ENCODE measurements at places on chromosomes 1 and 21.
A peak's percentile ranks its signal among the peaks of the same experiment; 100 is the strongest.

GRCh38 chr1:93079685-93080141 is 630 bp downstream of the MTF2 start:
- DNase-seq = no peak

GRCh38 chr1:207804721-207805468 is 53.0 kb downstream of the CD46 start:
- DNase-seq = no peak

- no peak for DNase-seq
Measured at GRCh38 chr1:35762141-35762540, 7.6 kb downstream of the CLSPN start.

DNA sequence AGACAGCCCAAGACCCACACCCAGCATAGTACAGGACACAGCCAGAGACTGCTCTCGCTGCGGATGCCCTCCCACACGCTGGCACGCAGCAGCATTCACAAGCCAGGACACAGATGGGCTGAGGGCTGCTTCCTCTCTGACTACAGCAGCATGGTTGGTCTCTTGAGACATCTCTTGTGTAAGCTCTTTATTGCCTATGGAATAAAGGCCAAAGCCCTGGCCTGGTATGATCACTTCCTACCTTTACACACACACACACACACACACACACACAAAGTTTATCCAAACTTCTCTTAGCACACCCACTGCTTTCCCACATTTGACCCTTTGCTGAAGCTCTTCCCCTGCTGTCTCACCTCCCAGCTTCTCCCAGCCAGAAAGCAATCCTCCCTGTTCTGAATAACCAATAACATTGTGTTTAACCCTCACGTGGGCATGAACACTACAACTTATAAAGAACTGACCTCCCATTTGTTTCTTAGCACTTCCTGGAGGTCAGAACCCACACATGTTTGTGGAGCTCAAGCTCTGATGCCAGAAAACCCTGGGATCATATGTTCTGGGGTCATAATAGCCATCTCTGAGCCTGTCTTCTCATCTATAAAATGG is 1.2 kb upstream of the LUZP1 start:
- DNase-seq = peak; percentile 36

DNA sequence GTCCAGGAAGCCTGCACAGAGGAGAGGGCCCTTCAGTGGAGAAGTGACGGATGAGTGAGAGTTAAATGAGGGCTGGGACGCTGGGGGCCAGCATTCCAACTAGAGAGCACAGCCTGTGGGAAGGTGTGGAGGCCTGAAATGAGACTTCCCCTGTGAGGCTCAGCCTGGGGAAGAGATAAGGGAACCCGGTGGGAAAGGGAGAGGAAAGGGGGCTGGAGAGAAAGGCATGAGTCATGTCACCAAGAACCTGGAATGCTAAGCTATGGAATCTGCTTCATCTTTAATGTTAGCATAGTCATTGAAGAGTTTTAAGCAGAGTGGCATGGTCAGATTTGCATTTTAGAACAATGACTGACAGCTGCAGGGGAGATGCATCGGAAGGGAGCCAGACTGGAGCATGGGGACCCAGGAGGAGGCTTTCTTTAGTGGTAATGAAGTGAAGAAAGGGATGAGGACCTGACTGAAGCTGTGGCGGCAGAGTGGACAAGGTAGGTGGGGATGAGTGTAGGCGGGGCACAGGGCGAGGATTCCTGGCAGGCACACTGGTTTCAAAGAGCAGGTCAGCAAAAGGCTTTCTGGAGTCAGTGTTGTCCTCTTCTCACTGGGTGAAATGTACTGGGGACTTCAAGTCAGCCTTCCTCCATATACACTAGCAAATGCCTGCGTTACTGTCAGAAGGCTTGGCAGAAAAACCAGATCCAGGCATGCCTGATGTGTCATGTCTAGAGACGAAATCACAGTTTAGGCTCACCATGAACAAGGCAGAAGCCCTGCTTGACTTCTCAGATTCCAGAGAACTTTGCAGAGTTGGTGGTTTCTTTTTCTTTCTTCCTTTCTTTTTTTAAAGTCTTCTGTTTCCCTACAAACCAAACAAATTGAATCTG is 8.0 kb downstream of the RGL1 start:
- DNase-seq = no peak

DNA sequence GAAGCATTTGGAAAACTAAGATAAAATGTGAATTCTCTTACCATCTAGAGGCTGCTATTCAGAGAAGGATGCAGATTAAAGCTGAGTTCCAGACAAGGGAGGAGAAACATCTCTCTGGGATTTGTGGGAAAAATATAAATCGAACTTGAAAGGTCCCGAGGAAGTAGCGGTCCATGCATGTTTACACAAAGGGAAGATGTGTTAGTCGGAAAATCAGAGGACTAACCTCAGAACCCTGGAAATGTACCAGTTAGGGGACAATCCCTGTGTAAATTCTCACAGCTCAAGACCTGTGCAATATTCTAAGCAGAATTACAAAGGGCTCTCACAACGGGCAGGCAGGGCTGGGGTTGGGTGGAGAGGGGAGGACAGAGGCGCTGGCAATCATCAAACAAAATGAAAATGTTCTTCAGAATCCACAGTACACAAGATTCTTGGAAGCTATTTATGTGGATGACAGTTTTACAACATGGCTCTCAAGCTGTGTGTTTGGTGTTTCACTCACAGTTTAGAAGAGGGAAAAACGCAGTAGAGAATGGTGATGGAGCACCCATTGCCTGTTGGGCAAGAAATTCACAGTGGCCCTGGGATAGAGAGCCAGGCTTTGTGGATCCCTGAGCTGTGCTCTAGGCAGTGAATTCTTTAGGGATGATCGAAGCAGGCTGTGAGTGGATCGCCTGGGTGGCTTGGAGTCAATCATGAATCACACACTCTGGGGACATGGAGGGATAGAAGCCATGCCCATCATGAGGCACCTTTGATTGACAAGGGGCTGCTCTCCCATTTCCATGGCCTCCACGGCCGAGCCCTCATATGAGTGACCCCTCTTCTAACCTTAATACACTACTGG is 47.6 kb downstream of the KCNJ6 start:
- DNase-seq = no peak

DNA sequence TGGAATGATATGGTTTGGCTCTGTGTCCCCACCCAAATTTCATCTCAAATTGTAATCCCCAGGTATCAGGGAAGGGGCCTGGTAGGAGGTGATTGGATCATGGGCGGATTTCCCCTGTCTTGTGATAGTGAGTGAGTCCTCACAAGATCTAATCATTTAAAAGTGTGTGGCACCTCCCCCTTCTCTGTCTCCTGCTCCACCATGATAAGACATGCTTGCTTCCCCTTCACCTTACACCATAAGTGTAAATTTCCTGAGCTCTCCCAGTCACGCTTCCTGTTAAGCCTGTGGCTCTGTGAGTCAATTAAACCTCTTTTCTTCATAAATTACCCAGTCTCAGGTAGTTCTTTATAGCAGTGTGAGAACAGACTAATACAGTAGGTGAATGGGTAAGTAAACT is 109.3 kb downstream of the DMRTB1 start:
- DNase-seq = no peak

DNA sequence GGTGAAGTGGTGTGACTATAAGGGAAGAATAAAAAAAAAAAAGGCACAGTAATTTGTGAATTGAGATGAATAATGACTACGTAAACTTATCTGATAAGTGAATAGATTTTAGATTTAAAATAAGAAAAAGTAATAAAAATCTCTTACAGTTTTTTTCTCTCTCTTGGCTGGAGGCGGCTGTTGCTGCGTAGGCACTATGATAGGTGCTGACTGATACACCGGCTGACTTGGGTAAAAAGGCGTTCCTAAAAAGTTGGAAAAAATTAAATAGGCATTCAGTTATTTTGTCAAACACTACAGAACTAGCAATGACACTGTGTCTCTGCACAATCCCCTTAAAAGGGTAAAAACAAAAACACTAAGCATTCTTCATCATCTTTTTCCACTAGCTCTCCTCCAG is 185.7 kb upstream of the HP1BP3 start:
- no peak for DNase-seq

DNA sequence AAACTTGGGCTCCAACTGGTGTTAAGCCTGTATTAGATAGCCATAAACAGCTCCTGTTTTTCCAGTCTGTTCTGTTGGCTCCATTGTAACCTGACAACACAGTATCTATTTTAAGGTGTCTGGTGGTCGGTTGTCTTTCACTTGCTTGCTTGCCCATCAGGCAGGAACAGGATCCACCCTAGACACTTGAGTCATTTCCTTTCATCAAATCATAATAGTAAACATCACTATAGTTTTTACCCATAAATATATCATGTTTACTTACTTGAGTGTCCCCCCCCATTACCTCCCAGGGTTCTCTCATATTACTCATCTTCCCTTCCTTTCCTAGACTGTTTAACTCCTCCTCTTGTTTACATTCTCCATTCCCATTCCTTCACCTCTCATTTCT is 2.9 kb downstream of the DDI2 start:
- DNase-seq = no peak

DNA sequence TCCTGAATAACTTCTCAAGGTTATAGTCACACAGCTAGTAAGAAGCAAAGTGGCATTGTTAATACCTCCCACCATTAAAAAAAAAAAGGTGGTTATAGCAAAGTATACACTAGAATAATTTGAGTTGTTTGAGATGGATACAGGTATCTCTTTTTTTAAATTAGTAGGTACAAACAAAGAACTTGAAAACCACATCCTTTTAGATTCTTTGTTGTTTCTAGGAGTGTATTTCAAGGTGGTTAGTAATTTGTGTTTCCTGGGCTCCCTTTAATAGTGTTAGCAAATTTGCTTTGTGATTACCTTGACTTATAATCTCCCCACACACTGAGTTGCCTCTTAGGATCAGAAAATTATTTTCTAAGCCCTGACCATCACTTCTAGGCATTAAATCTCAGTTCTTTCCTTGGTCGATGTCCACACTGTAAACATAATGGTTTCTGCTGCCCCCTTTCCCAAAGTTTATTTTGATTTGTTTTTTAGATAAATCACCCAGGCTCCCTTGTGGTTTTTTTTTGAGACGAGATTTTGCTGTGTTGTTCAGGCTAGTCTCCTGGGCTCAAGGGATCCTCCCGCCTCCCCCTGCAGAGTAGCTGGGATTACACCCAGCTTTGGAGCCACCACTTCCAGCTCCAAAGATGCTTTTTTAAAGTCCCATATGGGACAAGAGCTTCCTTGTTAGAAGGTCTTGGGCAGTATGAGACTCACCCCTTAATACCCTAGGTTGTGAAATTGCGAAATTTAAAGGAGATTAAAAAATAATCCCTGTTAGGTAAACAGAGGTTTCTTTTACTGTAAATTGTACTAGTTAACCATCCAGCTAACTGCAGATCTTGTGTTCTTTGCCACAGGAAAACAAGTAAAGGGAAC is 6.2 kb downstream of the AKIRIN1 start:
- DNase-seq = no peak

DNA sequence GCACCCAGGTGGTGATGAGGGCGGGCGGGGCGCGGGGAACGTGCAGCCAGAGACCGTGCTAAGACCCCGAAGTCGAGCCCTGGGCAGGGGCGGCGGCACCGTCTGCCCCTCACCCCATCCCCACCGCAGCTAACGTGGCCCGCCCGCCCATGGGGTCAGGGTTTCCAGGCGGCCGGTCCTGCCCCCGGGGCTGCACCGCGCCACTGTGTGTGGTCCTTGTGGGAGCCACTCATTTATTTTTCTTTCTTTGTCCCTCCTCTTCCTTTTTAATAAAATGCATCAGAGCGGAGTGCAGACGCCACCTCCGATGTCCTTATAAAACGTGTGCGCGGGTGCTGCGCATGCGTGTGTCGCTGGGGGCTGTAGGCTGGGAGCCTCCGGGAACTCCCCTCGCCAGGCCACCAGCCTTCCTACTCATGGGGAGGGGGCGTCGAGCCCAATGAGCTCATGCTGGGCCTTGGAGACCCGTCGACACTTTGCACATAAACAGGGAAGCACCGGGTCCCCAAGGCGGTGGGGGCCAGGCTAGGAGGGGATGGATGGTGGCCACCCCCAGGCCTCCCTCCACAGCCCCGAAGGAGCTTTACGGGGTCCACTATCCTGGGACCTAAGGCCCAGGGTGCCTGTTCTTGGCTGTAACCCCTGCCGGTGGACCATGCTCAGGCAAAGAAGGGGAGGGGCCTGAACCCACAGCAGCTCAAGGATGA is 59.9 kb downstream of the WNT9A start:
- DNase-seq = no peak

GRCh38 chr1:161973924-161974845 is 49.5 kb downstream of the OLFML2B start:
- no peak for DNase-seq

DNA sequence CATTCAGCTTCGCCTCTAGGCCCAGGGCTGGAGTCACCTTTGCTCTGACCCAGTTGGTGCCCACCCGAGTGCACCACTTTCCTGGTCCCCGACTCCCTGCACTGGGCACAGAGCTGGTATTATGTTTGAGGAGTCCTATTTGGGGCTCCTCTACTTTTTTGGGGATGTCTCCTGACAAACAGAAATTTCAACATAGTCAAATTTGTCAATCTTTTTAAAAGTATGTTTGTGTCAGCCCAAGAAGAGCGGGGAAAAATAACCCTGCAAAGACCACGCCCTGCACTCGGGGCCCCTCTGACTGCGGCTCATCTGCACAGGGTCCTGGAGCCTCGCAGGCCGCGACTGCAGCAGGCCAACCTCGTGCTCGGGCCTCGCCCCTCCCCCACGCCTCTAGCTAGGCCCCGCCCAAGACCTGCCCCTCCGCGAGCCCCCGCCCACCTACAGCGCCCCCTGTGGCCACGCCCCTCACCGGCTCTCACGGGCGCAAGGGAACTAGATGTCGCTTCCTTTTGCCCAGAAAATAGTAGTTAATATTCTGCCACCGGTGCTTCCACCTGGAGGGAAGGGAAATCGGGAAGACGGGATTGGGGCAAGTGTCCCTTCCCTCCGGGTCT is 11.4 kb downstream of the FAM229A start:
- DNase-seq = peak; percentile 24

- peak; percentile 33 for DNase-seq
Measured at GRCh38 chr1:39898648-39899603, 2.8 kb downstream of the MYCL start.

GRCh38 chr1:190809312-190809711 is 331.6 kb upstream of the BRINP3 start:
- no peak for DNase-seq

DNA sequence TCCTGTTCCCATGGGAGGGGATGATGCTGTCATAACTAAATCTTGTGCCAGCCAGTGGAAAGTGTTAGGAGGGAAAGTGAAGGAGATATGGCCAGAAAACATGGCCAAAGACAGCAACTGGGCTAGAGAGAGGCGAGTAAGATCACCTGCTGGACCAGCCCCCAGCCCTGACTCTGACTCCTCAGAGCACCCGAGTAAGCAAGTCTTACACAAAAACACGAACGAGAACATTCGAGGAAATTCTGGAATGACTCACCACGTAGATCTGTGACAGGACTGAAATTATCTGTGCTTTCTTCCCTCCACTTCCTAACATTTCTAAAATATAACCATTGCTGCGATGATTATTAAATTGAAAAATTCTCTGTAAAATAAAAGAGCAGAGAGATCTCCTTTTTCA is 9.2 kb downstream of the ZNF496 start:
- DNase-seq = no peak

GRCh38 chr1:39187275-39188046 is 17.0 kb upstream of the MACF1 start:
- DNase-seq = no peak

- no peak for DNase-seq
Measured at GRCh38 chr1:118300808-118301207, 115.8 kb upstream of the SPAG17 start.

- DNase-seq = no peak
Measured at GRCh38 chr21:44537930-44538911, 1.8 kb downstream of the KRTAP10-1 start.

Data from fibroblast of skin of left biceps (primary cell).